ENCODE measurements at places on chromosomes 2 and 18.

- no peak for DNase-seq
Observed at GRCh38 chr18:42548493-42548892, 567.0 kb downstream of the RIT2 start.

- no peak for DNase-seq
Observed at GRCh38 chr18:39489431-39489830, 1923.8 kb upstream of the CELF4 start.

GRCh38 chr2:58764338-58765104 is 523.4 kb upstream of the FANCL start:
- DNase-seq: no peak

- no peak for DNase-seq
Observed at GRCh38 chr2:207744451-207744850, 25.3 kb downstream of the FZD5 start.

GRCh38 chr2:111670776-111671175 is 213.2 kb downstream of the ANAPC1 start:
- DNase-seq: no peak

DNA sequence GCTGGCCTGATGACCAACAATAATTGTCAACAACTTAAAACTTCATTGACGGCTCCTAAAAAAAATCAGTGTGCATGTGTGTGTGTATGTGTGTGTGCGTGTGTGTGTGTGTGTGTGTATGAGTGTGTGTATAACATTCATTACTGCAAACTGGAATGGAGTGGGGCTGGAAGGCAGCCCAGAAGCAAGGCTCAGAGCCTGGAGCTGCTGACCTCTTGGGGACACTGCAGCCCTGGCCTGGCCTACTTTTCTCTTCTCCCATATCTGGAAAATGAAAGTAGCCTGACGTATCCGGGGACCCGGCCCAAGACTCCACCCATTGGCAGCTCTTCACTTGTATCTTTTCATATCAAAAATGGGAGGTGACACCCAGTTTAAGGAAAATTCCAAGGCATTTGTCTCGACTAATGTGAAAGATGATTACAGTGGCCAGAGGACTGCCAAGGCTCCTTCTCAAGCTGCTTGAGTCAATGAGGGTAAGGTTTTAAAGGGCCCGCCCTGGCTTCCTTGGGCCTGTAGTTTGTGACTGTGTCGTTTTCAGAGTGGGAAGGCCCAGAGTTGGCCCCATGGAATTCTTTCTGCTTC is 72.4 kb upstream of the IL1R1 start:
- no peak for DNase-seq

- peak; percentile 17 for DNase-seq
Observed at GRCh38 chr2:207337234-207338219, 171.8 kb upstream of the KLF7 start.

- no peak for DNase-seq
Observed at GRCh38 chr2:218889937-218890336, 9.3 kb downstream of the WNT10A start.

- DNase-seq: no peak
Observed at GRCh38 chr2:46225730-46226129, 71.5 kb upstream of the EPAS1 start.

GRCh38 chr2:119106301-119106897 is 52.2 kb downstream of the C1QL2 start:
- peak; percentile 8 for DNase-seq

- DNase-seq: no peak
Observed at GRCh38 chr2:188978291-188979081, 4.3 kb downstream of the COL3A1 start.

- DNase-seq: no peak
Observed at GRCh38 chr2:11405599-11406266, 60.2 kb downstream of the E2F6 start.

- no peak for DNase-seq
Observed at GRCh38 chr18:63700501-63700900, 2.3 kb upstream of the SERPINB11 start.

GRCh38 chr2:141923657-141924056 is 207.2 kb downstream of the LRP1B start:
- DNase-seq: no peak

- no peak for DNase-seq
Observed at GRCh38 chr2:71337776-71338175, 6.2 kb downstream of the ZNF638 start.

Data from stimulated activated CD4-positive, alpha-beta T cell treated with anti-CD3 and anti-CD28 coated beads, Interleukin-12 subunit alpha, Interleukin-12 subunit beta, amount 100 ng/mL, for 48 hours (primary cell).